ENCODE measurements at places on chromosomes 5 and 9.

DNA sequence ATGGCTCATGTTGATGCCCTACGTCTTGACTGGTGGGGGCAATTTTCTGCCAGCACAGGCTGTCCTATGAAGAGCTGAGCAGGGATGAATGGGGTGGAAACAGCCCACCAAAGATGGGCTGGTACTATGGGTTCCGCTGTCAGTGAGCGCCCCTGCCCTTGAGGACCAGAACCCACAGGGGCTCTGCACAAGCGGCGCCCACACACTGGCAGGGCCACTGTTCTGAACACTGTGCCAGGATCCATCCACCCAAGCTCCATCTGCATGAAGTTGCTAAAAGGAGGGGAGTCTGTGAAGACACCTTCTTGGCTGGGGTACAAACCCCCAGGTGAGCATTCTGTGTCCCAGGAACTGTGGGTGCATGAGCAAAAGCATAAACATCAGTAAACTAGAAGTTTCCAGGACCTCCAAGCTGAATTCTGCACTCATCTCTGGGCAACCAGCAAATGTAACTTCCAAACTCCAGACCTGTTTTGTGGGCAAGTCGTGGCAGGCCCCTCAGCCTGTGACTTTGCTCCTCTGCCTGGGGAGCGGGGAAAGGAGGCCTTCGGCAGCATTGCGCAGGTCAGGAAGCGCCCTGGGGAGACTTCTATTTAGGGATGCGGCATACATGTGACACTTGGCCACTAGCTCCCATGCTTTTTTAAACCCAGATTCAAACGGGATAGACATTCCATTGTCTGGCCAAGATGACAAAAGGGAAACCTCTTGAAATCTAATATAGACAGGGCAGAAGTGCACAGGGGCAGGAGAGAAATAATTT lies 48.9 kb downstream of the PTPN3 start:
- peak; percentile 11 for DNase-seq

- DNase-seq: no peak
Observed at GRCh38 chr5:154460172-154460571, 14.4 kb downstream of the SAP30L start.

GRCh38 chr9:115855458-115856133 lies 298.0 kb upstream of the PAPPA start:
- no peak for DNase-seq

DNA sequence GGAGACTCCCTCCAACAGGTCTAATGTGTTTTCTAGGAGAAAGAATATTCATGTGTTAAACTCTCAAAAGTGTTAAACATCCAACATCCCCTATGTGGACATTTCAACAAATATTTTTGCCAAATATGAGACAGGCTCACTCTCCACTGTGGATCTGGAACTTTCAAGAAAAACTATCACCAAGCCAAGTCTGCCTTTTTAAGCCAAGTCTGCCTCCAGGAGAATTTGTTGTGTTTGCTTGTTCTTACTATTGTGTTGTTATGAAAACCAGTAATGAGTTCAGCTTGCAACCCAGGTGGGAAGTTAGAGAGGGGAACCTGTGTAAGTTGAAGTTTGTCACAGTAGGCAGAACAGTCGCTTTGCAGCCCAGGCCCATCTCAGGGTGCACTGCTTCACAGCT lies 228.1 kb downstream of the NFIB start:
- no peak for DNase-seq

DNA sequence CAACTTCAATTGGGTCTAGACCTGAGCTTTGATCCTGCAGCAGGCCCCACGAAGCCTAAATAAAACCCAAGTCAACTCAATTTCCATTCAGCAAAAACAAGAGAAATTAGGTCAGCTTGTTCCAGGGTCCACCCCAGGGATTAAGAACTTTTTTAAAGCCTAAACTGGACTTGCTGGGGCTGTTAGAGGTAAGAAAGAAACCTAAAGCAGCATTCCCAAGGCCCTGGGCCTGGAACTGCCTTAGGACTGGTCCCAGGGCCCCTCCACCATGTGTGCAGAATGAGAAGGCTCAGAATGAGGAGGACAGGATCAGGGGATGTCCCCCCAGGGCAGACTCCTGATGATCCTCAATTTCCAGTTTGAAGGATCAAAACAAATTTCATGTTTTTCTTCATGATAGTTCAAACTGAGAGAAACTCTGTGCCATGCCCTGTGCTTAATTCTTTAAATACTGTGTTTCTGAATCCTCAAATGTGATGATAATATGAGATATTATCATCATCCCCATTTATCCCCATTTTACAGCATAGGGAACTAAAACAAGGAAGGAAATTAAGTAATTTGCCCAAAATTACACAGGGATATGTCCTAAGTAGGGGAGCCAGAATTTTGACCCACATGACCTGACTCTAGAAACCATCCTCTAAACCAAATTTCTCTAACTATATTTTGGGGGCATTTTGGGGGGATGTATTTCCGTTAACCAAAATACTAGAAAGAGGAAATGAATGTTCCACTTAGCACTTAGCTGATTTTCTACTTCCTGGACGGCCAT lies 64.5 kb downstream of the DENND1A start:
- peak; percentile 8 for DNase-seq

GRCh38 chr9:110115826-110116542 lies 92.0 kb downstream of the C9orf152 start:
- no peak for DNase-seq

- DNase-seq: no peak
Observed at GRCh38 chr9:129343424-129344375, 165.6 kb upstream of the IER5L start.

DNA sequence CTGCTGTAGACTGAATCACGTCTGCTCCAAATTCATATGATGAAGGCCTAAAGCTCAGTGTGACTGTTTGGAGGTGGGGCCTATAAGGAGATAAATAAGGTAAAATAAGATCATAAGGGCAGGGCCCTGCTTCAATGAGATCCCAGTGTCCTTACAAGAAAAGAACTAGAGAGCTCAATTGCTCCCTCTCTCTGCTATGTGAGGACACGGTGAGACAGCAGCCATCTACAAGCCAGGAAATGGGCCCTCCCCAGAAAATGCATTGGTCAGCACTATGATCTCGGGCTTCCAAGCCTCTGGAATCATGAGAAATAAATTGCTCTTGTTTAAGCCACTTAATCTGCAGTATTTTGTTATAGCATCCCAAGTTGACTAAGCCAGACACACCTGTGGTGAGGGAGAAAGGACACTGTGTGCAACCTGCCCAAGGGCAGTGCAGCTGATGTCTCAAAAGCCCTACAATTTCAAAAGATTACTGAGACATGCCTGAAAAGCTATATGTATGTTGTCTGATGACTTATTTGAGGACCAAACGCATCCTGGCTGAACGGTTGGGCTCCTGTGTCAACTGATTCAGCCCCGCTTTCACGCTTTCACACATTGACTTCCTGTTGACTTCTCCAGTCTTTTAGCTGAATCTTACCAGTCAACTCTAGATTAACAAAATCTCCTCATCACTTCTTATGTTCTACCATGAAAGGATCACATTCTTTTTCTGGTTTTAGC lies 13.2 kb downstream of the GZMK start:
- no peak for DNase-seq

- DNase-seq: no peak
Observed at GRCh38 chr9:126157826-126158587, 168.6 kb upstream of the MVB12B start.

- no peak for DNase-seq
Observed at GRCh38 chr9:35277171-35277520, 115.3 kb downstream of the UNC13B start.
